Mammary microvascular endothelial cell (primary cell): ENCODE measurements at places on chromosomes 5 and 9. TPM values are rescaled to one million over a fixed set of nuclear protein-coding genes. Genes with fewer than 3 reads are reported as not detected.

Gene GHR
- 1.5 and 2.7 TPM in 2 replicates for total RNA-seq

Gene BSPRY
- total RNA-seq: not detected in 2 replicates

Gene RANBP17
- 2.9 and 11.9 TPM in 2 replicates for total RNA-seq

Gene PRRT1B
- not detected in 2 replicates for total RNA-seq

Gene CDKN2B
- 21.0 and 34.4 TPM in 2 replicates for total RNA-seq

Gene CATSPER3
- 0.40 TPM in 1 of 2 replicates, not detected in the other for total RNA-seq

Gene GABRA1
- total RNA-seq: not detected in 2 replicates

Gene TMEM215
- not detected in 2 replicates for total RNA-seq

Gene RANBP3L
- not detected in 2 replicates for total RNA-seq

Gene NR5A1
- total RNA-seq: not detected in 2 replicates

Gene ANXA2R
- 8.1 and 9.1 TPM in 2 replicates for total RNA-seq

Gene UGT3A2
- not detected in 2 replicates for total RNA-seq

Gene PPP2R2B
- 0.27 TPM in 1 of 2 replicates, not detected in the other for total RNA-seq

Gene ADGRD2
- total RNA-seq: not detected in 2 replicates

Gene SHLD3
- total RNA-seq: 3.1 TPM in 2 replicates

Gene EQTN
- total RNA-seq: not detected in 2 replicates

Gene ARSK
- total RNA-seq: 8.2 TPM in 2 replicates

Gene MYMK
- total RNA-seq: not detected in 2 replicates

Gene CD180
- not detected in 2 replicates for total RNA-seq

Gene KIF4B
- under 0.01 and 0.13 TPM in 2 replicates for total RNA-seq

Gene CCL27
- not detected in 2 replicates for total RNA-seq

Gene PRSS3
- 13.4 and 19.8 TPM in 2 replicates for total RNA-seq

Gene HK3
- not detected in 2 replicates for total RNA-seq

Gene ANKRD18A
- not detected in 2 replicates for total RNA-seq

Gene FST
- 11.0 and 13.3 TPM in 2 replicates for total RNA-seq

Gene SLC34A1
- total RNA-seq: not detected in 2 replicates

Gene HSPB3
- total RNA-seq: not detected in 2 replicates

Gene SIT1
- not detected in 2 replicates for total RNA-seq

Gene NR2F1-AS1
- total RNA-seq: 7.9 and 8.0 TPM in 2 replicates

Gene SH3TC2
- total RNA-seq: 3.8 and 4.6 TPM in 2 replicates

Gene IFNB1
- total RNA-seq: 0.13 TPM in 1 of 2 replicates, not detected in the other

Gene IFNA13
- not detected in 2 replicates for total RNA-seq

Gene ANKRD33B
- total RNA-seq: 5.3 and 6.9 TPM in 2 replicates

Gene TEX48
- not detected in 2 replicates for total RNA-seq

Gene PCDHB9
- total RNA-seq: 0.15 and 0.27 TPM in 2 replicates

Gene ORM1
- total RNA-seq: not detected in 2 replicates

Gene PRDM9
- not detected in 2 replicates for total RNA-seq

Gene TXNDC8
- not detected in 2 replicates for total RNA-seq

Gene SLC6A19
- not detected in 2 replicates for total RNA-seq

Gene C9orf85
- 4.8 and 9.4 TPM in 2 replicates for total RNA-seq

Gene BARX1
- total RNA-seq: not detected in 2 replicates

Gene ELAVL2
- 0.64 and 1.1 TPM in 2 replicates for total RNA-seq

Gene PRDM12
- total RNA-seq: not detected in 2 replicates

Gene RNF44
- total RNA-seq: 6.5 and 7.3 TPM in 2 replicates

Gene SELENOP
- total RNA-seq: 17.3 and 28.6 TPM in 2 replicates

Gene ARHGEF39
- total RNA-seq: 3.1 and 3.5 TPM in 2 replicates

Gene ADRB2
- total RNA-seq: 13.3 and 14.2 TPM in 2 replicates

Gene ANKRD55
- total RNA-seq: 1.1 and 2.3 TPM in 2 replicates
